ENCODE measurements at places on chromosomes 3 and 15.

GRCh38 chr3:126418661-126419131 lies 24.0 kb downstream of the CFAP100 start:
- no peak overlapping the region for H3K4me3 ChIP-seq
- DNase-seq, result no peak
- no peaks in the 10 kb centered on the region for H3K4me1 ChIP-seq
- H3K36me3 ChIP-seq, result no peaks in the 10 kb centered on the region

- peaks cover 22% of the 10 kb centered on the region for H3K4me1 ChIP-seq
- H3K4me3 ChIP-seq, result no peak overlapping the region
- H3K36me3 ChIP-seq, result no peaks in the 10 kb centered on the region
- DNase-seq, result peak; percentile 75
- H3K27ac ChIP-seq, result no peak overlapping the region
Measured at GRCh38 chr3:12479919-12480427, 4.3 kb upstream of the TSEN2 start.

- H3K4me3 ChIP-seq, result no peak overlapping the region
- no peaks in the 10 kb centered on the region for H3K4me1 ChIP-seq
- no peaks in the 10 kb centered on the region for H3K36me3 ChIP-seq
- H3K27ac ChIP-seq, result no peak overlapping the region
- H3K27me3 ChIP-seq, result no peaks in the 10 kb centered on the region
Measured at GRCh38 chr3:55362210-55362960, 124.7 kb downstream of the WNT5A start.

DNA sequence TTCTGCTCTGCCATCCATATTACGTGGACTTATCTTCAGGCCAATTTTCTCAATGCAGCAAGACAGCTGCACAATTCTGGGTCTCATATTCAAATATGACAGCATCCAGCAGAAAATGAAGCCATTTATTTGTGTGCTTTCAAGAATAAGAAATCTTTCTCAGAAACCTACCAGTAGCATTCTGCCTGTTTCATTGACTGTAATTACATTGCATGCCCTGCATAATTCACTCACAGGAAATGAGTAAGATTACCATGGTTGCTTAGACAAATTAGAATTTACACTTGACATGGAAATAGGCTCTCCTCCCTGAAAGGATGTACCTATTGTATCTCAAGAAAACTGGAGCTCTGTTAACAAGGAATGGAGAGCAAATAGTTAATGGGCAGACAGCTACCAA lies 346.6 kb upstream of the DCBLD2 start:
- DNase-seq, result no peak
- H3K4me1 ChIP-seq, result no peaks in the 10 kb centered on the region
- H3K36me3 ChIP-seq, result no peaks in the 10 kb centered on the region
- no peaks in the 10 kb centered on the region for H3K27me3 ChIP-seq
- no peak overlapping the region for H3K4me3 ChIP-seq
- H3K27ac ChIP-seq, result no peak overlapping the region

DNA sequence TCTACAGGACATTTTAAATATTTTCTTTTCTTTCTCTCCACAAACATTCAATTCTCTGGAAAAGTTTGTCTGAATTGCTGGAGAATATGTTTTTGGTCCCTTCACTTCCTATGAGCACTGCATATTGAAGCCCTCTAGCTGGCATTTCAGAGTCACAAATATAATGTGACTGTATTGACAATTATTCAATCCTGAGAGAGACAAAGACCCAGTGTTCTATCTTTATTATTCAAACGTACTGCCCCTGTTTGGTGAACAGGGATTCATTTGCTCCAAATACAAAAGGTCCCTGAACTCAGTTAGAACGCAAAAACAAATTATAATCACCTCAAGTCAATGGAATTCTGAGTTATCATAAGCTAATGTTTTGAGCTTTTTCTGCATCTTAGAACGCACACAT lies 173.1 kb upstream of the CDIN1 start:
- no peaks in the 10 kb centered on the region for H3K36me3 ChIP-seq
- no peak overlapping the region for H3K4me3 ChIP-seq
- DNase-seq, result no peak
- no peak overlapping the region for H3K27ac ChIP-seq
- H3K27me3 ChIP-seq, result no peaks in the 10 kb centered on the region

Measured in CD4-positive, alpha-beta T cell (primary cell).